ENCODE measurements at places on chromosomes 16 and 17.

- DNase-seq = no peak
These were observed 109.5 kb upstream of the ZNF267 start for GRCh38 chr16:31764103-31764502.

- DNase-seq = no peak
These were observed 214.4 kb upstream of the CACNG5 start for GRCh38 chr17:66620528-66620927.

GRCh38 chr17:80588702-80589383 is 44.2 kb downstream of the RPTOR start:
- no peak for DNase-seq

DNA sequence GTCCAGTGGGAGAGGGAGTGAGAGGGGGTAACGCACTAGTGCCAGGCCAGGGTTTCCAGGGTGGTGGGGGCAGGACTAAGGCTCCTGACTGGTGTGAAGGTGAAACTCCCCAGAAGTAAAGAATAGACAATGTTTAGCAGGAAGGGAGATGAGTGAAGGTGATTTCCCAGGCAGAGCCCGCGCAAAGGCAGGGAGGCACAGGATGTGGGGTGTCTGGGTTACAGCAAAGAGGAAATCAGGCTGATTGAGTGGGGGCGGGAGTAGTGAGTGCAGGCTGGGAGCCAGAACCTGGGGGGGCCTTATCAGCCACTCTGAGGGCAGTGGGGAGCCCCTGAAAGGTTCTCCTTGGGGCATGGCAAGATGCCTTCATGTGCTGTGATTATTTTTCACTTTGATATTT is 167.5 kb downstream of the UTP18 start:
- DNase-seq = peak; percentile 38

- DNase-seq = no peak
These were observed 8.3 kb downstream of the CBFA2T3 start for GRCh38 chr16:88968589-88969280.

- DNase-seq = no peak
These were observed 12.8 kb downstream of the RAB11FIP4 start for GRCh38 chr17:31404028-31404949.

GRCh38 chr17:59038734-59039133 is 67.9 kb downstream of the TRIM37 start:
- DNase-seq = no peak

DNA sequence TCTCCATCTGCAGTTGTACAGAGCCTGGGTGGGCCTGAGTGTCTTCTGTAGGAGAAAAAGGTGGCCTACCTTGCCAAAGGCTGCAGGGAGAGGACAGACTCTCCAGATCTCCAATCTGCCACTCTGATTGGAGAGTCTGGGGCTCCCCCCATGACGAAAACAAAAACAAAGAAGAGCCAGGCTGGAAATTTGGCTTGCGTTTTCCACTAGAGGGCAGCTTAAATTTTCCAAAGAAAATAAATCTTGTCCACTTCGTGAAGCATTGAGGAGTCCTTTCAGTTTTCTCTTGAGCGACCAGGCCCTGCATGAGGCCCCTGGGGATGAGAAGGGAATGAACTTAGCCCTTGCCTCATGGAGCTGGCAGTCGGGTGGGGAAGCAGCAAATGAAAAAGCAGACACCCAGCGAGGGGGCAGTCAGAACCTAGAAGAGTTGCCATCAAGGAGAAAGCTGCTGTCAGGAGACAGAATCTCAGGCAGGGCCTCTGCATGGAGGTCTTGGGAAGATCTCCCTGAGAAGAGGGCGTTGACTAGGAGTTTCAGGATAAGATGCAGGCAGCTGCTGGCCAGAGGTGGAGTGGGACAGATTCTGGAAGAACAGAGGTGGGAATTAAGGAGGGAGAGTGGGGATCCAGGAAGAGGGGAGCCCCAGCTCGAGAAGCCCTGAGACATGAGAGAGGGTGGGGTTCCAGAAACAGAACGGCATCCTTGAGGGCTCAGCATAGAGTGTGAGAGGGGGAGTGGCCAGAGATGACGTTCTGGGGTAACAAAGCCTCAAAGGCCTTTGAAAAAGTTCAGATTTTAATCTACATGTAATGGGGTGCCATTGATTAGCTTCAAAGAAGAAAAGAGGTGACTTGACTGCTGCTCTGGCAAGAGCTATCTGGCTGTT is 8.4 kb upstream of the SHCBP1 start:
- no peak for DNase-seq

DNA sequence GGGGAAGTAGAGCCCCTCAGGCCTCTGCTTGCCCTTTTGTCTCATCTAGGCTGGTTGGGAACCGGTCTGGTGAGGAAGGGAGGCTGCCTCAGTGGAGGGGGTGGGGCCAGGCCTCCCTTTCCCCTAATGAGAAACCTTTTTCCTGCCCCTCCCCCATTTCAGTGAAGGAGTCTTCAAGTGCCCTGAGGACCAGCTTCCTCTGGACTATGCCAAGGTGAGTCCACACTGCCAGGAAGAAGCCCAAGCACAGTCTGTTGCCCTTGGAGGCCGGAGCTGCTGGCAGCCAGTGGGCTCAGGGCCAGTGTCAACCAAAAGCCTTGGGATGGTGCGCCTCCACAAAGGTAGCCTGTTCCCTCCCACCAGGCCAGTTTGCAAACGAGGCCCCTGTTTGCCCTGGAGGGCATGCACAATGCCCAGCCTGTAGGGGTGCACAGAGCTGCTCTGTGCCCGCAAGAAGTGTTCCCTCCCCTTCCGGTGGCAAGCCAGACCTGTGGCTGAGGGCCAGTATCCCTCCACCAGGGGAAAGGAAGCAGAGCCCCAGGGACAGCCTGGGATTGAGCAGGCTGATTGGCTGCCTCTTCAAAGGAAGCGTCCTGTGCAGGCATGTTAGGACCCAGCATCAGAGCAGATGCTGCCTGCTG is 3.4 kb downstream of the TRAF4 start:
- DNase-seq = no peak

- DNase-seq = no peak
These were observed 16.2 kb downstream of the PITPNA start for GRCh38 chr17:1546292-1546922.
